ENCODE measurements at places on chromosomes 6 and 20.
A peak's percentile ranks its signal among the peaks of the same experiment; 100 is the strongest.

DNA sequence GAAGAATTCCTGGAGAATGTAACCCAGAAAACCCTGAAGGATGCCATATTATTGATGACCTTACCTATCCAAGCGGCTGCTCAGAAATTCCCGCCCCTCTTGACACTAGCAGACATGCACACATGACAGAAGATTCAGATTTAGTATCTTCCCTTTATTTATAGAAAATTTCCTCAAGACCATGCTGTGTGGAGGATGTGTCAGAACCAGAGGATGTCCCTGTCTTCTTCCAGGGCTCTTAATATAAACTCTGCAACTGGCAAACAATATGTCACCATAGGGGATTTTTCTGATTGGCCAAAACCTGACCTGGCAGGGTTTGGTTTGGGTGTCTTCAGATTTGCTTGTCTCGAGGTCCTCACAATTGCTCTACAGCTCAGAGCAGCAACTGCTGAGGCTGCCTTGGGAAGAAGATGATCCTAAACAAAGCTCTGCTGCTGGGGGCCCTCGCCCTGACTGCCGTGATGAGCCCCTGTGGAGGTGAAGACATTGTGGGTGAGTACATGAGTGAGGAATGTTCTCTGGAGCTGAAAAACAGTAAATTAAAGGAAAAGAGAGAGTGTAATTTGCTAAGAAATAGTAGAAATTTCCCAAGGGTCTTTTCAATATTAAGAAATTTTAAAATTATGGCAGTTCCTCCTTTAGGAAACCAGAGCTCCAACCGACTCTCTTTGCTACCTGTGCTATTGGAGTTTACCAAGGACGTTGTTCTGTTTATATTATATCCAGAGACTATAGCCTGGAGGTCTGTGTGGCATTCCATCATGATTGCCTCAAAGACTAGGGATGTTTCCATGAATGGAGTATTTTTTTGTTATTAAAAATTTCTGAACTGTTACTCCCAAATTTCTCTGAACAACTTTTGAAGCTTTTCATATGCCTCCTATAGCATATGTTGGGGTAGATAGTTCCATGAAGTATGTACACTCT, at the start of gene HLA-DQA2:
TSS of gene HLA-DQA2 (plus strand) at position 361 of the 930 bp plus-strand sequence. CDS start at position 414, 53 bp downstream.
- DNase-seq, result no peak

DNA sequence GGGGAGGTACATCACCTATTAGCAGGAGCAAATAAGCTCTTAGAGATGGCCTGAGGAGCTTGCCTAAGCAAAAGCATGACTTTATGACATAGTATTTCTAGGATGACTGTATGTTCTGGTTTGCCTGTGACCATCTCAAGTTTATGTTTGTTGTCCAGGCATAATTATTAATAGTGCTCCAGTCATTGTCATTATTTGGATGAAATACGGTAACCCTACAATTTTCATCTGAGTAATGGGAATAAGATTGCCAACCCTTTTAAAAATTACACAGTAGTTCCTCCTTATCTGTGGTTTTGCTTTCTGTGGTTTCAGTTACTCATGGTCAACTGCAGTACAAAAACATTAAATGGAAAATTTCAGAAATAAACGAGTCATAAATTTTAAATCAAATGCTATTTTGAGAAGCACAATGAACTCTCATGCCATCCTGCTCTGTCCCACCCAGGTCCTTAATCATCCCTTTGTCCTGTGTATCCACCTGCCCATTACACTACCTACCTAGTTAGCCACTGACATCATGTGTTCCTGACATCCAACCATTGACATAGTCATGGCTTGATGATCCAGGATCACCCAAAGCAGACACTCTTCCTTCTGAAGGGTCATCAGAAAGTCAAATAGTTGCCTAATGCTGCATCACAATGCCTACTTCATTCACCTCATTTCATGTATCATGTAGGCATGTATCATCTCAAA, 27.0 kb upstream of the TFB1M start:
- no peak for DNase-seq

- no peak for DNase-seq
Measured at GRCh38 chr20:4161401-4162251, 146.3 kb upstream of the RNF24 start.

GRCh38 chr6:137311940-137312339, 92.8 kb upstream of the IFNGR1 start:
- no peak for DNase-seq

DNA sequence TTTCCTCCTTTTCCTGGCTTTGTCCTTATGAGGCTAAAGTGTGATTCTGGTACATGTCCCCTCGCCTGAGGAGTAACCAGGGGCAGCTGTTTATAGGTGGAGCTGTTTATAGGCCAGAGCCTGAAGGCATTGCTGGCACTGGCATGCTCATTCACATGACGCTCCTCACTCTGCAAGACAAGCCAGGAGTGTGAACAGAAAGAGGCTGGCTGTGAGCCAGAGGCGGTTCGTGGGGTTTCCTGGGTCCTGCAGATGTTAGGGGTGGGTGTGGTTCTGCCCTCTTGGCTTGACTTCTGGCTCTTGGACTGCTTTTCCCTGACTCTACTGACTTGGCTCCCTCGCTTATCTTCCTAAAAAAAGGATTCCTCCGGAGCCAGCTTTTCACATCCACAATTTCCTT, 12.8 kb upstream of the MDFI start:
- peak; percentile 66 for DNase-seq

- DNase-seq, result no peak
Measured at GRCh38 chr6:135358251-135358821, 139.2 kb downstream of the AHI1 start.

DNA sequence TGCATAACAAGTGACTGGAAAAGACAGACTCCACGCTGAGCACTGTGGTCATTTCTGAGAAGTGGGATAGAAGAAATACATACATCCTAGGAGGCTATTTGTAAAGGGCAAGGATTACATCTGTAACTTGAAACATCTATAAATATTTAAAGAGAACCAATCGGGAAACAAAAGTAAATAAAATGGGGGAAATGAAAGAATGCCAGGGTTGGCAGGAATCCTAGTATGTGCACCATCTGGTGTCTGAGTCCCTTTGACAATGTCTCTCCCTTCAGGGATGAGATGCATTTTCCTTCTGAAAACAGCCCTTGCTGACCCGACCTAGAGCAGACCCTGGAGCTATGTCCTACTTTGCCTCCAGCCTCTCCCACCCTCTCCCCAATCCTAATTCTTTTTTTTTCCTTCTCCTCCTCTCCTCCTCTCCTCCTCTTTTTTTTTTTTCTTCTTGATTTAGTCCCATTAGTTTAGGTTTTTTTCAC, 53.2 kb downstream of the VSTM2L start:
- no peak for DNase-seq

DNA sequence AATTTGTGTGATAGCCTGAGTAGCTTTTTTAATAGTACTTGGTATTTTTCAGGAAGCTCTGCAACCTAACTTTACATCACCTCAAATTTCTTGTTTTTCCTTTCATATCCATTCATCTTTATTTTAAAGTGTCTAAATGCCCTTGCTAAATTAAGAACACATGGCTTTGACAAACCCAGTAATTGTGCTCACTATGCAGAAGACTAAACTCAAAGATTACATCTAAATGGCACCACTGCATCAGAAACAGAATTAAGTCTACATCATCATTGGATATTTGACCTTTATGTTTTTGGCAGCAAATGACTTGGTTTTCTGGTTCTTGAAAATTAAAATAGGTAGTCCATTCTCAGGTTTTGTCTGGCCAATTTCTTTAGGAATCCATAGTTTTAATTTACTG, 69.6 kb upstream of the HDGFL1 start:
- no peak for DNase-seq

DNA sequence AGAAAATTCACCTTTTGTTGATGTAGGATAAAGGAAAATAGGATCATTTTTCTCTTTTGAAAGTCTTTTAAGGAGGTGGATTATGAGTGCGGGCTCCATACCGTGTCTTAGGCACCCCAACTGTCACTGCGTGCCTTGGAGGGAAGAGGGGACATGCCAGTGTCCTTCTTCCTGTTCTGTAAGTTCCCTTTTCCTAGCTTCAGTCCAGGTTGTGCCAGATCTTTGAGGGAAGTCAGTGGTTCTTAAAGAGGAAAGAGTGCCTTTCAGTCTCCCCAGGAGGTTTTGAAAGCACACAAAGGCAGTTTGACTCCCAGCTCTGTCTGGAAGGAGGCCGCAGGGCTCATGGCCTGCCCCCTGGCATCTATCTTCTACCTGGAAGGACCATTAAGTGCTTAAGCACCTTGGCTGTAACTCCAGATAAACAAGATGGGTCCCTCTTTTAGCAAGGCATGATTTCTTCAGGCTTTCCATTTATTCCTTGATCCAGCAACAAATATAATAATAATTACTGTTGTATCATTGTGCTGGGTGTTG, 13.0 kb downstream of the EFCAB8 start:
- DNase-seq, result peak; percentile 33
